HCT116 (cell line): ENCODE measurements at places on chromosomes 7 and 10. TPM values are rescaled to one million over a fixed set of nuclear protein-coding genes. Genes with fewer than 3 reads are reported as not detected.

The RAPGEF5 gene
- total RNA-seq, result 15.6 TPM

The ATOH7 gene
- total RNA-seq, result not detected

The TDRD1 gene
- not detected for total RNA-seq

The GPC2 gene
- 17.9 TPM for total RNA-seq

The ICA1 gene
- 16.4 TPM for total RNA-seq

The PNLIPRP3 gene
- not detected for total RNA-seq

The FOXP2 gene
- total RNA-seq, result 2.5 TPM

The PRKG1 gene
- 1.4 TPM for total RNA-seq

The MRLN gene
- not detected for total RNA-seq

- no peak for DNase-seq
Measured at GRCh38 chr10:100372415-100373297, 25.6 kb downstream of the SCD start.

DNA sequence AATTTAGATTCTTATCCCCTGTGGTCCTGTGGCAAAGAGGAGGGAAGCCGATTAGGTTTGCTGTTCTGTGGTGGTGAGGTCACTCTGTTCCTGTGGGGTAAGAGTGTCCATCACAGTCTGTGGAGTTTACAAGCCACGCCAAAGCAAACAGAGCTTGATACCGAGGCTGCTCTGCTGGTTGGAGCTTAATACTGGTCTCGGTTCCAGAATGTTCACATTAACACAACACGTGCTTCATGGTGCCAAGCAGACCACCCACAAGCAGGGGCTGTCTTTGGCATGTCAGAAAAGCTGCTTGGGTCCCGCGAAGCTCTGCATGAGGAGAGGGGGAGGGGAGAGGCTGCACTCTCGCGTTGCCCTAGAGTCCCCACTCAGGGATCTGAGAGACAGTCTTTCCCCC is 47.5 kb downstream of the DNAJB6 start:
- no peak for DNase-seq

- DNase-seq, result no peak
Measured at GRCh38 chr10:49690698-49691356, 11.4 kb downstream of the C10orf53 start.

- no peak for DNase-seq
Measured at GRCh38 chr10:75957314-75958120, 526.1 kb downstream of the LRMDA start.

- no peak for DNase-seq
Measured at GRCh38 chr10:119205894-119206602, 1.3 kb upstream of the GRK5 start.

DNA sequence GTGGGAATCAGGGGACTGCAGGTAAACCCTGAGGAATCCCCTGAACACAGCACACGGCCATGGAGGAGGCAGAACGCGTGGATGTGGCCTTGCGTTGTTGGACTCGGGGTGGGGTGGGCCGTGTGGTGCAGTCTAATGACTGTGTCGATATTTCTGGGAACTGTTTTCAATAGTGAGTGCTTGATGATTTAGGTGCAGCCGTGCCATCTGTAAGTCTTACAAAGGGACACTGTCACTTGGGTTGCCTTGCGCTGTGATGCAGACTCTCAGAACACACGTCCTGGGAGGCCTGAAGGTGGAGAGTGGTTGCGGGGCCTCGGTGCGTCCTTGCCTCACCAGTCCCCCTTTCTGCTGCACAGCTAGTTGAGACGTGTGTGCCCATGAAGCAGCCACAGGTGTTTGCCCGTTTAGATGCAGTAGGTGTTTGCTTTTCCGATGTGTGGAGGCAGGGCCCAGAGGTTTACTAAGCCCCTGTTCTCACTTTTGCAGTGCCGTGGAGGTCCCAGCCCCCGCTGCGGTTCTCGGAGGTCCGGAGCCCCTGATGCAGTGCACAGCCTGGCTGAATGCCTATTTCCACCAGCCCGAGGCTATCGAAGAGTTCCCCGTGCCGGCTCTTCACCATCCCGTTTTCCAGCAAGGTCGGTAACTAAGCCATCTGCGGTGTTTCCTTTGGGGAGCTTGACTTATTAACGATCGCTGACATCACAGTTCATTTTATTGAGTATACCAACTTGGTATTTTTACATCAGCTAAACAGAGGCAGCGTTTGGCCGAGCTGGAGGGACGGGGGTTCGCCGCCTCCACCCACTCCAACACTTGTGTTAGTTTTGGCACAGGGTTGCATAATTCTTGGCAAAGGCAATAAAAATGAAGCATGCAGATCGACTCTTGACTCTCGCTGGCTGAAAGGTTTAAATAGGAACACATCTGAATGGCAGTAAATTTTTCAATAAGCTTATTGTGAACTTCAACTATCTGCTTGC is 240.7 kb downstream of the MGMT start:
- DNase-seq, result no peak

- DNase-seq, result no peak
Measured at GRCh38 chr10:1035201-1035600, 9.5 kb upstream of the IDI2 start.

DNA sequence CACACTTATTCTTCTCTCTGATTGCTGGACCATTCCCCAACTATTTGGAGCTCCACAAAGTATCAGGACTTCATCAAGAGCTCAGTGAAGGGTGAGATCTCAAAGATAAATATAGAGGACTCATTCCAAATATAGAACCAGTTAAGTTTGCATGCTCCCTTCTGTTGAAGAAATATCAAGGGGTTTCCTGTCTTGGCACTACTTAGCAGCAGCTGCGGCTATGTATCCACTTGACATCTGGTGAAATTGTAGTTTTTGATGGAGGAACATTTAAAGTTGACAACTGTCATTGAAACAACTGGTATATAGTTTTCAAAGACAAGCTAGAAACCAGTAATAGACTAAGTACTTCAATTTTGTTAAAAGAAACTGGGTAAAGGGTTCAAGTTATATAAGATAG is 1.0 kb upstream of the SPAG6 start:
- DNase-seq, result no peak

- DNase-seq, result no peak
Measured at GRCh38 chr7:39407137-39407536, 159.1 kb upstream of the YAE1 start.

DNA sequence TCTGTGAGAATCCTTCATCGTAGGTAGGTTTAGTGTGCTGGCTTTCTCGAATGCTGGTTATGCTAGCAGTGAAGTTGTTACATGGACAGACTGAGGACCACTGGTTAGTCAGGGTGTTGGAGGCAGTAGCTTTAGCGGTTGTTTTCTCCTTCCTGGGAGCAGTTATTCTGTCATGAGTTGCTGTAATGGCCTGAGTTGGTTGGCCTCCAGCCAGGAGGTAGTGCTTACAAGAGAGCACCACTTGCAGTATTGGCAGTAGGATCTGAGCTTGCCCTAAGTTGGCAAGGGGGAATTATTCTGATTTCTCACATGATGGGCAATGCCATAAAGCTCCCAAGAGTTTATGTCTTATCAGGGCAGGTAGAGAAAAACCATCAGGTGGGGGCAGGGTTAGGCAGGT is 58.0 kb downstream of the IPMK start:
- no peak for DNase-seq

DNA sequence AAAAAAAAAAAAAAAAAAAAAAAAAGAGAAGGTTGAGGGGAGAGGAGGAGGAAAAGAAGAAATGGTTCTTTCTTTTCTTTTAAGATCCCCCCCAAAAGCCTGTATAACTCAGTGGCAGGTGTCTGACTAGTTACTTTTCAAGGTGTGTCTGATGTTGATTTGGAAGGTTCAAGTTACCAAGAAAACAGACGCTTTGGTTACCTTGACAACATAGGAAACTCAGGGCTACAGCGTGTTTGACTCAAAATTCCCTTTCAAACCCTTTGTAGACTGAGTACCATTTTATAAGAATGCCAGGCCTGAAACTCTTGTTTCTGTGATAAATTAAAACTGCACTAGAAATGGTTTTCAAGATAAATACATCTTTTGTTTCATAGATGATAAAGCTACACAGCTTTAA is 286.8 kb downstream of the SKIDA1 start:
- DNase-seq, result no peak

DNA sequence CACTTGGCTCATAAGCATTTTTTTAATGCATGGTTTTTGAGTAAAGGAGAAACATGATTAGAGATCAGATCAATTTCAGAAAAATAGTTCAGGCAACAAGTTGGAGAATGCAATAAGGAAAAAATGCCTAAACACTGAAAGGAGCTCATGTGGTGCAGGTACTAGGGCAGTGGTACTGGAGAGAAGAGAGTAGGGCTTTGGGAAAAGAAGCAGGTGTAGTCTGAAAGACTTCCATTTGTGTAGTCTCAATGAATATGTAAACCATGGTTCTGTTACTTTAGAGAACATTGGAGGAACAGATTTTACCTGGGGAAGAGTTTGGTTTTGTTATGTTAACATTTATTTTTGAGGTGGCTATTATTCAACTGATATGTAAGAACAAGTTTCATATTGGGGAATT is 5.5 kb downstream of the GTPBP10 start:
- DNase-seq, result no peak

DNA sequence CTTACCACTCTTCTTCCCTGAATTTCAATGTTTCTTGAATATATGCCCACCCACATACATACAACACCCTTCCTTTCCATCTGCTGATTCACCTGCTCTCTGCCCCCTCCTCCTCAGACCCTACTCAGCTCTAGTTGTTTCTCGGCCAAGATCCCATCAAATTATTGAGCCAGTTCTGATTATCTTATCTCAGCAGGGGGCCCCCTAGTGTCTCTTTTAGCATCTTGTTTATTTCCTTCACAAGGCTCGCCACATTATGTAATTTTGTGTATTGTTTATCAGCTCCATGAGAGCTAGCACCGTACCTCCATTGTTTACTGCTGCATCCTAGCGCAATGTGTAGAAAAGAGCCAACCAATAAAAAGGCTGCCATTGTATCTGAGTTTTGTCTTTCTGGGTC is 71.9 kb downstream of the FAM13C start:
- DNase-seq, result no peak

DNA sequence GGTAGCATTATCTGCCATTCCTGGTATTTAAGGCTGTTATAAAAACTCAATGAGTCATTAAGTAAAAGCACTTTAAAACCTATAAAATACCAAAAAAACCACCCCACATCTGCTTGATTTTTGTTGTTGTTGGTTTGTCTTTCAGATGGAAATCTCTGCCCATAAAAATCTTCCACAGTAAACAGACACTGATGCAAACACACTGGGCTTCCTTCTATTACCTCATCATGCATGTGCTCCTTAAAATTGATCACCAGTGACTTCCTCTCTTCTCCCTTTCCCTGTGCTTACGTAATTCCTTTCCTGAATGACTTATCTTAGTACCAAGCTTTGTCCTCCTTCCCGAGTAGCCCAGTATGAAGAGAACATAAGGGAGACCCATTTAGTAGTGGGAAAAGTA is 167.2 kb downstream of the EVX1 start:
- DNase-seq, result no peak

DNA sequence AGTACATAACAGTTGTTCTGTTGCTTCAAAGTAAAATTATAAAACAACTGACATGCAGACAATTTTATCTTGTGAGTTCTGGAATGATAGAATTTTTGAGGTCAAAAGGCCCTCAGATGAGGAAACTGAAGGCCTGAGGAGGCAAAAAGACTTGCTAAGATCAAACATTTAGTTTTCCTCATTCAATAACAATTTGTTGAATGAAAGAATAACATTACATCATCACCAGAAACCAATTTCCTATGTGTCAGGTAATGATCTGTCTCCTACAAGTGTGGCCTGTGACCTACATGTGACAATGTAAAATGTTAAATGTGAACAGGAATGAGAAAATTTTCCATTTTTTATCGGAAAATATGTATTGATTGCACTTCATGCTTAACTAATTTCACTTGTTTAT is 16.6 kb upstream of the ASB4 start:
- DNase-seq, result no peak

DNA sequence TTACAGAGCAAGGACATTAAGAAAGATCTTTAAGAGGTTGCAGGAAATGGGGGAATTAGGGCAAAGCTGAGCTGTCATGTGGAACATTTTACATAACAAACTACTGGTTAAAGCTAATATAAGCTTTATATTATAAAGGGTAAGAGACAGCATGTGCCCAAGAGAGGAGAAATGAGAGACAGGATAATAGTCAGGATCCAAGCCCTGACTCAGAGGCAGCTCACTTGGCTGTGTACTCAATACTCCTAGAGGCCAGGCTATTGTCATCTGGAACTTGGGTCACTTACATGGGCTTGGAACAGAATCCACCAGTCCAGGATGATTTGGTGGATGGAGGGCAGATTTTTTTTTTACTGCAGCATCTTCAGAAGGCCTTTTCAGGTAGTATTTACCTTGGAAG is 418.6 kb upstream of the ZMIZ1 start:
- no peak for DNase-seq

GRCh38 chr7:91327346-91327745 is 63.1 kb downstream of the FZD1 start:
- DNase-seq, result no peak

- DNase-seq, result no peak
Measured at GRCh38 chr10:109987452-109988211, 20.2 kb upstream of the ADD3 start.

GRCh38 chr10:72016608-72017300 is 52.6 kb downstream of the CHST3 start:
- DNase-seq, result no peak

DNA sequence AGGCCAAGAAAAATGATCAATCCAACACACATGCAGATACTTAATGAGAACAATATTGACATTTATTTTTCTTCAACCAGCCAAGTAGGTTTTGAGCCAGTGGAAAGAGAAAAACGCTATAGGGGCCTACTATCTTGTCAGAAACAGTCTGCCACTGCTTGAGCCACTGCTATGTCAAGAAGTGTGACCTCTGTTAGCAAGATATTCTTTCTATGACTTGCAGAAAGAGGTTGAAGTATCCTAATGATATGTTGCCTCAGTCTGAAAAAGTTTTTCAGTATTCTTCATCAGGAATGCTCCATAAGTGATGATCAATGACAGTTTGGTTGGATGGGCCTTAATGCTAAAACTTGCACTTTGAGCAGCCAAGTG is 328.4 kb upstream of the KCND2 start:
- no peak for DNase-seq

DNA sequence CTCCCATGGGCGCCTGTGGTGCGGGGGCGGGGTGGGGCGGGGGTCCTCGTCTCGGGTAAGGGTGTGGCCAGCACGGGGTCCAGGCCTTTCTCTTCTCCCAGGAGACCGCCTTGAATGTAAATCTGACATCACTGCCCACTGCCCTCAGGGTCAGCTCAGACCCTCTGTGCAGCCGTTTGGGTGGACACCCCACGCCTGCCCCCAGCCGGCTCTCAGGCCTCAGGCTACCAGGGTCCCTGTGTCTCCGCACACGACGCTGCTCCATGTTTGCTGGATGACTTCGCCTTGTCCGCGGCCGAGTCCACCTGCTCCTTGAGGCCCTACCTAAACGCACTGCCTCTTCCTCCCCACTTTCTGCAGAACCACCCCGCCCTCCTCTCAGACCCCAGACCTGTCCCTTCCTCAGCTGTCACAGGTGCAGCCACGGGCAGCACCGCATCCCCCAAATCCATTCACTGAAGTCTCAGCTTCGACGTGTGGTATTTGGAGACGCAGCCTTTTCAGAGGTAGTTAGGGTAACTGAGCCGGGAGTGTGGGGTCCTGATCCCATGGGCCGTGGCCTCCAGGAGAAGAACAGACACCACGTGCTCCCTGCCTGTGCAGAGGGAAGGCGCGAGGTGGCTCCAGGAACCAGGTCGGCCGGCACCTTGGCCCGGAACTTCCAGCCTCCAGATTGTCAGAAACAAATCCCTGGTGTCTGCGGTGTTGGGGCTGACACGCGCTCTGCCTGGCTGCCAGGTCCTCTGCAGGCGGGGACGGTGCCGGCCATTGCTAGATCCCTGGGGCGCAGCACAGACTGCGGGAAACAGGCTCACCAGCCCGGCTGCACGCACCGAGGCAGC is 97.4 kb upstream of the DIP2C start:
- DNase-seq, result no peak
